ENCODE measurements at places on chromosomes 4 and X. TPM values are rescaled to one million over a fixed set of nuclear protein-coding genes. Genes with fewer than 3 reads are reported as not detected.

Gene PABPC1L2A
- not detected for total RNA-seq

Gene MAGEB10
- not detected for total RNA-seq

Gene HMGN5
- total RNA-seq: 0.72 TPM

Gene PRAF2
- 4.6 TPM for total RNA-seq

Gene TMEM271
- total RNA-seq: not detected

Gene PLP2
- total RNA-seq: 14.7 TPM

Gene TAF7L
- 0.21 TPM for total RNA-seq

Gene SLC26A1
- 0.21 TPM for total RNA-seq

Gene NAT8L
- not detected for total RNA-seq

Gene SPON2
- 7.7 TPM for total RNA-seq

Gene TASL
- total RNA-seq: not detected

Gene DUSP9
- total RNA-seq: 1.5 TPM

Gene SLC2A9
- 102 TPM for total RNA-seq

Gene BMP3
- under 0.01 TPM for total RNA-seq

Gene AFP
- total RNA-seq: not detected

Gene TLR10
- not detected for total RNA-seq

Gene UGT2A1
- not detected for total RNA-seq

Gene RAB39B
- total RNA-seq: under 0.01 TPM

Gene GLRA3
- total RNA-seq: under 0.01 TPM

Gene NUDT10
- total RNA-seq: 3.4 TPM

Gene GLOD5
- total RNA-seq: not detected

Gene DDIT4L
- total RNA-seq: 1.2 TPM

Gene KCNE5
- not detected for total RNA-seq

Gene TMEM31
- total RNA-seq: not detected

Gene P2RY8
- total RNA-seq: not detected

Gene VGLL1
- total RNA-seq: 1.4 TPM

Gene DRP2
- under 0.01 TPM for total RNA-seq

Gene CCDC120
- total RNA-seq: 1.2 TPM

Gene BTC
- 3.1 TPM for total RNA-seq

Gene LGI2
- total RNA-seq: not detected

Gene FAM184B
- not detected for total RNA-seq

Gene TCEAL7
- 4.0 TPM for total RNA-seq

Gene NDST3
- total RNA-seq: 0.24 TPM

Gene NR0B1
- not detected for total RNA-seq

Gene MAGEE2
- not detected for total RNA-seq

Gene ZAR1
- not detected for total RNA-seq

Gene NUP54
- 55.2 TPM for total RNA-seq

Gene BCORL1
- total RNA-seq: 1.5 TPM

Gene RBM3
- total RNA-seq: 88.0 TPM

Gene NOX1
- total RNA-seq: not detected

Gene PAGE2B
- not detected for total RNA-seq

Gene SMIM10
- under 0.01 TPM for total RNA-seq

All from tracheal epithelial cell (primary cell).